ENCODE measurements at places on chromosomes 13 and 19.
A peak's percentile ranks its signal among the peaks of the same experiment; 100 is the strongest.

GRCh38 chr19:45180936-45181335, 2.4 kb downstream of the BLOC1S3 start:
- no peak for DNase-seq

DNA sequence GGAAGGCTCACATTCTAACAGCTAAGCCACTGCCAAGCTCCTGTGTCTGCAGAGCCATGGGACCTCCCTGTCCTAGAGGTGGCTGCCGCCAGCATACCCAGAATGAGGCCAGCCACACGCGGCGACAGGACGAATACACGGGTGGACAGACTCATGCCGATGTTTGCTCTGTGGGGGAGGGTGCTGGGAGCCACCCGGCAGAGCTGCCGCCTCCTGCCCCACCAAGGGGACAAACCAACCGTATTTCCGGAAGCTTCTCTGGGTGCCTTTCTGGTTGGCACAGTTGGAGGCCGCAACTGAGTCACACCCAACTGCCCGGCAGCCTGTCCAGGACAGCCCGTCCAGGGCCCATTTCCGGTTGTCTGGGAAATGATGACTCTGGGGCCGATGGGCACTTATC, 20.3 kb downstream of the C13orf46 start:
- DNase-seq: no peak

DNA sequence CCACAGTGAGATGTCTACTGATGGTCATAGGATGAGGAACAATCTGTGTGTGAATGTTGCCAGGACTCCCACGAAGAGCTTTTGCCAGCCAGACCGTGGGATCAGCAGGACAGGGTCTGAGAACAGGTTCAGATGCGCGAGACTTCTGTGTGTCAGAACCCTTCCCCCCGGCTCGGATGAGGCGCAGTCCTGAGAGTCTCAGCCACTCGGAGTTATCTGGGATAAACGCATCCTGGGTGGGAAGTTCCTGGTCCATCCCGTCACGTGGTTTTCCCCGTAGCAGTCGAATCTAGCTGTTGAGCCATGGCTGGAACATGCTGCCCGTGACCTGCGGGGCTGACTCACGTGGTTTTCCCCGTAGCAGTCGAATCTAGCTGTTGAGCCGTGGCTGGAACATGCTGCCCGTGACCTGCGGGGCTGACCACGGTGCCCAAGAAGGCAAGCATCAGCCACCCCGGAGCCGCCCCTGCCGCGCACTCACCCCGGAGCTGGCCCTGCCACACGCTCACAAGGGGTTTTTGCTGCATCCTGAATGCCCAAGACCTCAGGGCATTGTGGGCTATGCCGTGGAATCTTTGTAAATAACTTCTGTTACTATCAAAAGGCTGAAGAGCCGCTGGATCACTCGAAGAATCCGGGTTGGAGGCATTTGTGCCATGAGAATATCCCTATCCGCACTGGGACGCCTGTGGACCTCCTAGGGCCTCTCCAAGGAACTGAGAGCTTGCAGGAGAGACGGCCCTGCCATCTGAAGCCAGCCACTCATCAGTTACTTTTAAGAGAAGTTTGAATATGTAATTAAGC, 130.8 kb upstream of the MCF2L start:
- DNase-seq: no peak

DNA sequence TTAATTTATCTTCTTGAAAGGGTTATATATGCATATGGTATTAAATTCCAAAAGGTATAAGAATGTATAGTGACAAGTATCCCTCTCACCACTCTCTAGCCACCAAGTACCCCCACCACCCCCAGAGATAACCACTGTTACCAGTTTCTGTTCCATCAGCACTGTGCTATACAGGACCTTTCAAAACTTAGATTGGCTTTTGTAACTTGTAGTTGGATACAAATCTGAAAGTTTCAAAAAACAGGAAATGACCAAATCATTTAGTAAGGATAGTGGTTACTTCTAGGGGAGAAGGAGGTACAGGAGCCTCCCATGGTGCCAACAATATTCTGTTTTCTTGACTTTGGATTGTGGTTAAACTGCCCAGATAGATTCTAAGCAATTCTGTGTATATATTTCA, 56.7 kb downstream of the AKAP11 start:
- no peak for DNase-seq

DNA sequence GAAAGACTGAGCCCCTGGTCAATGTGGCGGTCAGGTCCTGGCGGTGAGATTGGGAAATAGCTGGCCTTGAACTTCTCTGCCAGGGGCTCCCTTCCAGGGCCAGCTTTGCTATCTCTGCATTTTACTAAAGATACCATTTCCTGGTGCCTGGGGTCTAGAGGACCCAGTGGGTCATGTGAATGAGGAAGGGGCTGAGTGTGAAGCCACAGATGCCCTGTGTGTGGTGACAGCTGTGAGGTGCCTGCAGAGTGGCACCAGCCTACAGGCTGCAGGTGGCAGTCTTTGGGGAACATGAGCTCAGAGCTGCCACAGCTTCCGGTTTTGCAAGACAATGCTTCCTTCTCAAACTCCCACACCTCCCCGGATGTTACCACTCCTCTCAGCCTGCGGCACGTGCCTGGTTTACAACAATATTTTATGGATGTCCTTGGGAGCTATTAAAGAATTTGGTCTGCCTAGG, 5.2 kb upstream of the MLNR start:
- DNase-seq: no peak

- DNase-seq: no peak
Measured at GRCh38 chr13:109844396-109844795, 58.0 kb upstream of the IRS2 start.

DNA sequence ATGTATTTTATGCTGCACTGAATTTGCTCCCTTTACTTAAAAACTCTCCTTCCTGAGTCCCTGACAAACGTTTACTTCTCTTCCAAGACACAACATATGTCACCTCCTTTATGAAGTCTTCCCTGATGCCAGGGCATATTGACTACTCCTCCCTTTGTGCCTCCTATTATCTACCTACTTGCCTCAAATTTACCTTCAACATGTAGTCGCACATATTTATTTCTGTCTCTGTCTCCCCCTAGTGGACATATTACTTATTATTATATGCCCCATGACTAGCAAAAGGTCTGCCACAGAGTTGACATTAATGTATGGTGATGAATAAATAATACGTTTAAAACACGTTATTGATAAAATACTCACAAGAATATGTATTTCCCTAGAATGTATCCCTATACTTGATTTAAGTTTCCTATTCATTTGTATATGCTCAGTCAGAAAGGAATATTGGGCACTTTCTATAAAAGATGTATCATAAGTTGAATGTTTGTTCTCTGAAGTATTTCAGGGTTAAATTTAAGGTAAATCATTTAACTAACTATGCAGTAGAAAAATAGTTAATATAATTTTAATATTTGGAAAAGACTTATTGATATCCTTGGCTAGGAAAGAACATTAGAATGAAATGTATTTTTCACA, 250.3 kb upstream of the ATXN8OS start:
- peak; percentile 85 for DNase-seq

- no peak for DNase-seq
Measured at GRCh38 chr13:99375738-99376080, 68.5 kb upstream of the GPR183 start.

DNA sequence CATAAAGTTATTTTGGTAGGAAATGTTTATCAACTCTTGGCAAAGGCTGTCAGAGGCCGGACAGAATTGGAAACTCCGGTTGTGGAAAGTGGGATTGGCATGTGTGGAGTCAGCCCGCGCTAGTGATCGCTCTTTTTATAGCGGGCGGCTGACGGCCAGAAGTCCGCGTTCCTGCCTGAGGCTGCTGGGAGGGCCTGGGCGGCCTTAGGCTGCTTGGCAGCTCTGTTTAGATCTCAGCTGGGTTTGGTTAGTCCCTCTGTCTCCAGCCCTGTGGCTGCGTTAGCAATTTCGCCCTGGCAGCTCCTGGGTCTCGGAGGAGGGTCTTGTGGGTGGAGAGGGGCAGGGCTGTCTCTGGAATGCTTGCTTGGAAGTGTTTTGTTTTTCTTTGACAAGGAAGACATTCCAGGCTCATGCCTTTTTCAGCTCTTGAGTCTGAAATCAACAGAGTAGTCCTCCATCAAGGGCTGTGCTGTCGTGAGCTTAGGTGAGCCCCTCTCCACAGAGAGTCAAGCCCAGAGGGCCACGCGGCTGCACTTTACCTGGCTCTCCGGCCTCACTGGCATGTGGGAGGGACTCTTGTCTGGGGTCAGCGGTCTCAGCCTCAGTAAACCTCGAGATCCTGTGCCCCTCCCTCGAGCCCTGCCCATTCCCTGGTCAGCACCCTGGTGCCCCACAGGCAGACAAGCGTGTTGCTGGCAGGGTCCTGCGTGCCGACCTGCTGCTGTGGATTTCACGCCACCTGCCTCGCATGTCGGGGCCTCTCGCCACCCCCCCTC, 22.5 kb downstream of the DOT1L start:
- no peak for DNase-seq

- DNase-seq: no peak
Measured at GRCh38 chr13:104750377-104750776, 1684.2 kb upstream of the SLC10A2 start.

GRCh38 chr13:99752373-99752772, 219.2 kb downstream of the ZIC5 start:
- no peak for DNase-seq

- no peak for DNase-seq
Measured at GRCh38 chr13:102261809-102262208, 140.0 kb downstream of the FGF14 start.

DNA sequence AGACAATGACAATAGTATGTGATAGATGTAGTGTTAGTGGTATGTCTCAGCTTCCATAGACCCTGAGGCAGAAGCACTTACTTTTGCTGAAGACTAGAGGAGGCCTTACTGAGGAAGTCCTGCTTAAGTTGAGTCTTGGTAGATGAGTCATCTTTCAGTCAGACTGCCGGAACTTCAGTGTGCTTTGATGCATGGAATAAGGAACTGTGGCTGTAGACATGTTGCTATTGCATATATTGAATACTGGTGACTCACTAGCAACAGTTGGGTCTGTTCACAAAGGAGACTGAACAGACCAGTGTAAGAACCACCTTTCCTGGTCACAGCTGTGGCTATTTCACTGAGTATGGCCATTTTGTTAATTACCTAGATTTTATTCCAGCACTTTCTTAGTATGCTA, 1000.6 kb downstream of the OLFM4 start:
- no peak for DNase-seq

DNA sequence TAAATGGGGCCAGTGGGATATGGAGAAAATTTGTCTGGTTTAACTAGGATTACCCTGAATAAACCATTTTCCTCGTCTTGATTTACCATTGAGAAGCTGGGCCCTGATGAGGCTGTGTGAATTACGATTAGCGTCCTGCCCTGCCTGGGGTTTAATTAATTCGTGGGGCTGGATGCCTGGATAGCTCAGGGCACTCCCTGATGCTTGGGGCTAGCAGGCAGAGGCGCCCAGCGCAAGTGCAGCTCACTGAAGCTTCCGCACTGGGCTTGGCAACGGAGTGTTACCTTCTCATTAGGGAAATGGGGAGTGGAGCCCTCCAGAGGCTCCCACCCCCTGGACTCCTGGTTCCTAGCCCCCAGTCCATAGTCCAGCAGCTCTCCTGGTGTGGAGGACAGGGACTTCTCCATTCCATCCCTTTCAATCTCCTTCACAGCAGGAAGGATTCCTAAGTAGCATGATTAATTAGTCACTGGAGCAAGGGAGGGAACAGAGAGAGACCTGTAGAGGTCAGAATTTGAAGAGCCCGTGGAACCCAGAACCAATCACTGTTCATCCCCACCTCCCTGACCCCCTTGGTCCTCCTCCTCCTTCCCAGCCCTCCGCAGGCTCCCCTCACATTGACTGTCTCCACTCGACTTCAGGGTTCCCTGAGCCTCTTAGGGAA, 107.2 kb downstream of the UQCRFS1 start:
- DNase-seq: no peak

DNA sequence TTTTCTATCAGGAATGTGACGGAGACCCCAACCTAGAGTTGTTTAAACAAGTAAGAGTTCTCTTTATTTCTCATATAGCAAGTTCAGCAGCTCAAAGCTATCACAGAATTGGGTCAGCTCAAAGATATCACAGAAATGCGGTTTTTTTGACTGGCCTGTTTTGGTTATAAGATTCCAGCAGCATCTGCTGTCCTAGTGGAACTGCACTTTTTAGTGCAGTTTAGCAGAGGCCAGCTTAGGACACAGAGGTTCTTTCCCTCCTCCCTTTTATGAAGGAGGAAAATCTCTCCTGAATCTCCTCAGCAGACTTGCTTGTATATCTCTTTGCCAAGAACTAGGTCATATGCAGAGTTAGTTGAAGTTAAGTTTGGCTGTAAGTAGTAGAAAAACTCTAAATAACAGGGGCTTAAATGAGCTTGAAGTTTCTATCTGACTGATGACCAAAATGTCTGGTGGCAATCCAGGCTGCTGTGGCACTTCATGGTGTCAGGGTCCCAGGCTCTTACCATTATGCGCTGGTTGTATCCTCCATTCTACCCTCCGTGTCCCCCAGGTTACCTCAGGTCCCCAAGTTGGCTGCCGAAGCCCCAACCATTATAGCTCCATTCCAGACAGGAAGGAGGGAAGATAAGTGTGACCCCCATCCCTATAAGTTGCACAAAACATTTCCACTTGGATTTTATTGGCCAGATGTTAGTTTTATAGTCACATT, 6.6 kb downstream of the PPP2R1A start:
- DNase-seq: no peak

- DNase-seq: no peak
Measured at GRCh38 chr19:35400773-35401100, 29.9 kb downstream of the GPR42 start.

DNA sequence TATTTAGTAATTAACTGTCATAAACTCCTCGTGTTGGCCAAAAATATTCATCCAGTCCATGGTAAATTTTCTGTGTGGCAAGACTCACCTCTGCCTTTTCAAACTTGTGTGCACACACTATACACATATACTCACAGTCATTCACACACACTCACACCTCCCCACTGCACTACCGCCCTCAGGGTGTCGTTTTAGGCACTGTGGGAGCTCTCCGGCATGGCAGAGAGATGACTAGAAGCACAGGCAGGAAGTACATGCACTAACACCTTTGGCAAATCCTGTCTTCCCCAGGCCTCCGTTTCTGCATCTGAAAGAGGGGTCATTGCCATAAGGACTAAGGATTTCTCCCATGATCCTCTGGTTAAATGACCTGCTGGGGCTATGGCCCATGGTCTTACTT, 62.6 kb upstream of the FARP1 start:
- DNase-seq: no peak

DNA sequence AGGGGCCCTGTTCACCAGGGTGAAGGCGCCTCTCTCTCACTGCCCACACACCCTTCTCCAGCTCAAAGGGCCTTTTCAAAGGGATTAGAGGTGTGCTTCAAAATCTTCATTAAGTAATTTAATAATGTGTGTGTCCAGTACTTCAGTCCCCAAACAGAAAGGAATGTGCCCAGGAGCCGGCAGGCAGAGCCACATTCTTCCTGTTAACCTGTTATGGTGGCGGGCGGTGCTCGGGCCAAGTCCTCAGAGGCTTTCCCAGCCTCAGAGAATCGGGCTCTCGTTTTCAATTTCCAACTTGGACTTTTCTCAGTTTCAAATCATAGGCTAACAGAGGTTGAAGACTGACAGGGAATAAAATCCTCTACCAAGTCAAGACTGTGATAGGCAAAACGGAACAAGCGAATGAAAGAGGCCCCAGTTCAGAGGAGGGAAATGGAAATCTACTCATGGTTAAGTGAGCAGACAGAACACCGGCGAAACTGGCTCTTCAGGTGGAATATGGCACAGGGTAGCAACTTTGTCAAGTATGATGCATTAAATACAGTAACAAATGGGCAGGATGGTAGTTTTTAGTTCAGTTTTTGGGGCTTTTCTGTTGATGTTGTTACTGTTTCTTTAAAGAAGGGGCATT, 68.6 kb downstream of the FOXO1 start:
- no peak for DNase-seq

GRCh38 chr13:74867460-74867859, 614.5 kb downstream of the TBC1D4 start:
- DNase-seq: no peak
